ENCODE measurements at places on chromosomes 4 and X.

GRCh38 chr4:153706519-153706918 lies 22.4 kb downstream of the TLR2 start:
- DNase-seq: no peak

- DNase-seq: no peak
Observed at GRCh38 chrX:22950269-22951266, 49.2 kb upstream of the DDX53 start.

- no peak for DNase-seq
Observed at GRCh38 chrX:42128587-42128986, 205.2 kb upstream of the CASK start.

GRCh38 chrX:134570899-134571298 lies 87.4 kb downstream of the PLAC1 start:
- DNase-seq: peak; percentile 69

DNA sequence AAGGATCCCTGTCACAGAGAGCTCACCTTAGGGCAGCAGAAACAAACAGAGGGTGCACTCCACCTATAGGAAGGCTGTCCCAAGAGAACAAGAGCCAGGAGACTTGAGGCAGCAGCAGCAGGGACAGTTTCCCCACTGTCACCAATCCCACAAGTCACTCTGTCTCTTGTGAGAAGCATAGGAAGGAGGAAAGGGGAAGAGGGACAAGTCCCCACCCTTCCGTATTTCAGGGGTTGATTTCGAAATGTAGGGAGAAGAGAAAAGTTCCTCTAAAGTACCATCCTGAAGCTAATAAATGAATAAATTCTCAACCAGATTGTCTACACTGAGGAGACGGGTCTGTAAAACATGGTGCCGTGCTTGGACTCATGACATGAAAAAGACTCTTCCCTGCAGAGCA lies 9.5 kb upstream of the TLR8 start:
- DNase-seq: no peak
